Transverse colon (tissue), 4 donors: ENCODE measurements at places on chromosomes 1 and 21. TPM values are rescaled to one million over a fixed set of nuclear protein-coding genes. Genes with fewer than 3 reads are reported as not detected.

The DIO1 gene
- total RNA-seq: not detected

The SLFNL1 gene
- total RNA-seq: not detected

The FAM76A gene
- 10.5 TPM for total RNA-seq

GRCh38 chr21:46550116-46550941 lies 54.6 kb downstream of the S100B start:
- H3K27ac ChIP-seq: no peak overlapping the region
- no peak overlapping the region for H3K4me3 ChIP-seq
- no peaks in the 10 kb centered on the region for H3K27me3 ChIP-seq
- no peaks in the 10 kb centered on the region for H3K36me3 ChIP-seq
- DNase-seq: no peak

DNA sequence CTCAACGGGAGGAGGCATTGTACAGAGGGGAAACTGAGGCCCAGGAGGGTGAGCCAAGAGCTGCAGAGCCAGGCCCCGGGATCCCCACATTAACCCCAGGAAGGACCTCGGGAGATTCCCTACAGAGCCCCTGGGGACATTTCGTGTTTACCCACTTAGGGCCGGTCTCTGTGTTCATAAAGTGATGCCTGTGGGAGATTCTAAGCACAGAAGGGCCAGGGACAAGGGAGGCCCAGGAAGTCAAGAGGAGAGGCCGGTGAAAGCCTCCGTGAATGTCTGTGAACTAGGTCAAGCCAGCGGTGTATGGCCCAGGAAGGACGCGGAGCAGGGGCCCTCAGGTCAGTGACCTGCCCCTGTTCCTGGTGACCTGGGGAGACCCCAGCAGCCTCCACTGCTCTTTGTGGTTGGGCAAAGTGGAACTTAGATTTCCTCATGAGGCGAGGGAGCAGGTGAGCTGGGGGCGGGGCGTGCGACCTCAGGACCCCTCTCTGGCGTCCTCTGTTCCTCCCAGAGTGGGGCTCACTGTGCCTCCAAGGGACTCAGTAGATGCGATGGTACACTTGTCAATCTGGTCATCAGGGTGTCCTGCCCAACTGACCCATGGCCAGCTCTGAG lies 34.9 kb downstream of the PDE9A start:
- no peaks in the 10 kb centered on the region for H3K4me1 ChIP-seq
- no peak overlapping the region for H3K27ac ChIP-seq
- H3K4me3 ChIP-seq: no peak overlapping the region
- no peaks in the 10 kb centered on the region for H3K27me3 ChIP-seq

GRCh38 chr1:55067022-55067778 lies 27.9 kb downstream of the PCSK9 start:
- no peaks in the 10 kb centered on the region for H3K4me1 ChIP-seq
- H3K36me3 ChIP-seq: peaks cover 25% of the 10 kb centered on the region
- H3K4me3 ChIP-seq: no peak overlapping the region
- no peak overlapping the region for H3K27ac ChIP-seq

GRCh38 chr21:38352536-38353219 lies 95.9 kb downstream of the KCNJ15 start:
- H3K27ac ChIP-seq: no peak overlapping the region
- H3K4me3 ChIP-seq: no peak overlapping the region
- no peaks in the 10 kb centered on the region for H3K36me3 ChIP-seq
- DNase-seq: peak; percentile 59
- peaks cover 24% of the 10 kb centered on the region for H3K27me3 ChIP-seq

DNA sequence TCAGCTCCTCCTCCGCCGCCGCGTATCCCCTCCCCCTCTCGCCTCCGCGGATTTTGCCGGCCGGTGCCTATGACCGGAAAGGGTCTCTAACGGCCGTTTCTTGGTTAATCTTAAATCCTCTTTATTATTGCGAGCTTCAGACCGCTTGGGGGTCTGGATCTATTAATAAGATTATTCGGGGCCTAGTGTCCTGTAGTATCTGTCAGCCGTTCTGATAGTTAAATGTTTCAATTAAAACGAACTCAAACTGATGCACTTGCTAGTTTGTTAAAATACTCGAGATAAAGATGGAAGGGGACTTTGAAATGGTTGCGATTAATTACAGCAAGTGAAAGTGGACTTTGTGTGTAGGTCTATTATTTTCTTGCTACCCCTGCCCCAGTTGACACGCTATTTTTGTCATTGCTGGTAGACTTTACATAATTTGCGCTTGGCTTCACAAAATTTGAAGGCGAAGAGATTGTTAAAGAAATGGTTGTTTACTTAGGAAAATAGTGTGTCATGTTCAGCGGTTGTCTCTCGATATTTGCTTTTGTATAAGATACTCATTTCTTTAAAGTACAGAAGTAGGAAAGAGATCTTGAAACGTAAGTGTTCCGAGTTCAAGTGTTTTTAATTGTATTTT lies 779 bp downstream of the SON start:
- peak overlapping the region; percentile 88 for H3K4me3 ChIP-seq
- no peaks in the 10 kb centered on the region for H3K36me3 ChIP-seq
- H3K27ac ChIP-seq: peak overlapping the region; percentile 99
- peaks cover 44% of the 10 kb centered on the region for H3K4me1 ChIP-seq
